ENCODE measurements at places on chromosomes 2 and 18.

GRCh38 chr2:132562245-132562644 lies 107.8 kb downstream of the LYPD1 start:
- no peak for DNase-seq

DNA sequence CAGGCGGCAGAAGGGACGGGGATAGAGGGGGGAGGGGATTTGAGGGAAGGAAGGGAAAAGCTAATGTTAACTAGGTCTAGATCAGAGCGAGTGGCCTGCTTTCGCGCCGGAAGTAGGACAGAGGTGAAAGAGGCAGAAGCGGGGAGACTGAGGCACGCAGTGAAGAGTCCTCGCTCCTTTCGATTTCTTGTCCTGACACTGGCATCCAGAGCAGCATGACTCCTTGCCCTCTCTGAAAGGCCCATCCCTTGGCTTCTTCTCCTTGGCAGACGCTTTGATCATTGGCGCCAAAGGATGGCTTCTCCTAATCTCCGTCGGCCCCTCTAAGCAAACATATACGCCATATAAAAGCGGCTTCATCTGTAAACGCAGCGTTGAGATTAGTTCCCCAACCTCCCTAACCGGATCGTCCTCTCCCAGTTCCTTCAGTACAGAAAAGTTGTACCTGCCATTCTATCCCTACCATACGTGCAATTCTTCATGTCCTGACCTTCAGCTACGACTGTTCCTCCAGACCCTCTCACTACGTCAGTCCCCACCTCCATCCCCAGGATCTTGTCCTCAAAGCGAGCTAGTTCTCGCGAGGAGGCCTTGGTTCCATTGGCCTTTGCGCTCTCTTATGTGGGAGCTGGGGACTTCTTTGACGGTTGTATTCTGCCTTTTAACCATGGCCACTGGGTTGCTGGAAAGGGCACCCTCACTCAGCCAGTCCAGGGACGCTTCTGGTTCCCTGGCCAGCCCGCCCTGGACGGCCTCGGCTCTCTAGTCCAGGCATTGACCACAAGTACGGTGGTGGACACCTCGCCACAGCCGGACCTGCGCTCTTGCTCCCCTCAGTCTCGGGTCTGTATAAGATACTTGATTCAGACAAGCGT lies 857 bp upstream of the NEUROD1 start:
- no peak for DNase-seq

DNA sequence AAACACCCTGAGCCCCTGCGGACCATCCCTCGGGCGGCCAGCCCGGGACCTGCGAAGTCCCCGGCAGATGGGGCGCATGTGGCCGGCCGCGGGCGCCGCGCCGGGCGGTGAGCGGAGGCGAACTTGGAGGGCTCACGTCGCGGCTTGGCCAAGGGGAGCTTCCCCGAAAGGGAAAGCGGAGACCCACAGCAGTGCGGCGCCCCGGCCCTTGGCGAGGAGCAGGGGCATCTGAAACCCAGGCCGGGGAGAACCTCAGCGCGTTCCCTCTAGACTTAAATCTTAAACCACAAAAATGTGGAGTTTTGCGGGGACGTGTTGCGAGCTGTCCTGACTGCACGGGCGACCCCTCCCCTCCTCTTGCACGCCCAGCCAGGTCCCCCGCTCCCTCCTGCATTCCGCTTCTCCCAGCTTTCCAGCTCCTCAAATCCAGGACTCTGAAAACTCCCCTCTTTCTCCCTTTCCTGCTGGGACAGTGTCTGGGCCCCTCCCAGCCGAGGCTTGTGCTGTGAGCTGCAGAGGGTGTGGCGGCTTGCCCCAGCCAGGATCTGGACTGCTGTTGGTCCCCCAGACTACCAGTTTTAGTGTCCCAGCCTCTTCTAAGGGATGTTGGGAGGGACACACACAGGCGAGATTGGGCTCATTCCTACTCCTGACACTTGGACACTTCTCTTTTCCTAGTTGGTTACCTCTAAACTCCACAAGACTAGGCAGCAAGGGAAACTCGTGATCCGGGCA lies 1.3 kb downstream of the FMNL2 start:
- peak; percentile 54 for DNase-seq

GRCh38 chr2:38603402-38604290 lies 918 bp upstream of the HNRNPLL start:
- DNase-seq: peak; percentile 78

GRCh38 chr2:96819128-96819875 lies 3.2 kb downstream of the CNNM3 start:
- DNase-seq: no peak

DNA sequence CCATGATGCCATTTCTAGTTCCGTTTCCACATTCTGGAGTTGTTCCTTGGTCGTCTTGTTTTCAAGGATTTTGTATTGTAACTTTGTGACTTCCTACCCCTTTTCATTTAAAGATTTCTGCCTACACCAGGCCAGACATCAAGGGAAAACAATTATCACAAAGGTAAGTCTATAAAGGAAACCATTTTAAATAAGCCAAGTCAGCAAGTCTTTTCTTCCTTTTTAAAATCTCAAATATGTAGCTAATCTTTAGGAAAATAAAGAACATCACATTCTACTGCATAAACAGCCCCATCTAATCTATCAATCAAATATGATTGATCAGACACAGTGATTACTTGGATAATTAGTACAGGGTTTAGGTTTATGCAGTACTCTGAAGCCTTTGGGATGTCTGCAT lies 35.8 kb upstream of the INSIG2 start:
- DNase-seq: no peak

- DNase-seq: no peak
Measured at GRCh38 chr2:17223211-17223610, 295.0 kb downstream of the RAD51AP2 start.

GRCh38 chr2:232512602-232513001 lies 7.6 kb upstream of the PRSS56 start:
- no peak for DNase-seq

DNA sequence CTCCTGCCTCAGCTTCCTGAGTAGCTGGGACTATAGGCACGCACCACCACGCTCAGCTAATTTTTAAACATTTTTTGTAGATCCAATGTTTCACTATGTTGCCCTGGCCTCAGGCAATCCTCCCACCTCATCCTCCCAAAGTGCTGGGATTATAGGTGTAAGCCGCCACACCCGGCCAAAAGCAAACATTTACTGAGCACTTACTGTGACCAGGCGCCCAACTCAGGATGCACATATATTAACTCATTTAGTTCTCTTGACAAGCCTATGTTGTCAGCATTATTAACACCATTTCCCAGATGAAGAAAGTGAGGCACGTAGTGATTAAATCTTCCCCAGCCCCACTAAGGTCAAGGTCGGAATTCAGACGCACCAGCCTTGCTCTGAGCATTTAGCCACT lies 41.1 kb downstream of the TMEM37 start:
- DNase-seq: no peak

- DNase-seq: no peak
Measured at GRCh38 chr18:21458788-21459187, 141.7 kb downstream of the ESCO1 start.

GRCh38 chr2:216319771-216320170 lies 52.5 kb downstream of the MARCHF4 start:
- no peak for DNase-seq

DNA sequence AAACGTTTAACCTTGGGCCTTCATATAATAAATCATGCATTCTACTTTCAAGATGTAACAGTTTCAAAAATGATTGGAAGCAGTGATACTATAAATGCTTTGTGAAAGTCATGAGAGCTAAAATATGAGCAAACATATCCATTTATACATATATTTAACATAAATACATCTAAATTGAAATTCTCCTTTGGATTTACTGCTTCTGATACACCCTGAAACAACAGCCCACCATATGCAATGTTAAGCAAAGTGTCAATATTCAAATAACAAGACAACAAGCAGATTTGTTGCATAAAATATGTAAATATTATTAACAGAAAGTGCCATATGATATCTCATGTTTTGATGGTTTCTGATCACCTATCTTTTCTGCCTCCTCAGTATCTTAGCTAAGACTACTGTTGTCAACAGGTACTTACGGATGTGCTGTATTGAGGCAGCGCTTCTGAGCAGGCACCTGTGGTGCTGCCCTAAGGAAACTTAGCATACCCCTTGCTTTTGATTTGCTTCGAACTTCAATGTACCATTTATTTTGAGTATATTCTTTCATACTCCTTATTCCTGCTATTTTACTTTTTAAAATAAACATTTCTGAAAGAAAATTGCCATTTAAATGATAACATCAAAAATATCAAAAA lies 6.1 kb downstream of the FIGN start:
- no peak for DNase-seq

Data from GM10248 (cell line).